HT1080 (cell line): ENCODE measurements at places on chromosomes 5 and 9.

- DNase-seq: no peak
Measured at GRCh38 chr5:138610918-138611677, 35.9 kb upstream of the HSPA9 start.

- DNase-seq: no peak
Measured at GRCh38 chr5:147733075-147733474, 49.5 kb downstream of the JAKMIP2 start.

- peak; percentile 40 for DNase-seq
Measured at GRCh38 chr5:96335873-96336272, 97.2 kb downstream of the PCSK1 start.

- no peak for DNase-seq
Measured at GRCh38 chr5:157286761-157287211, 20.9 kb downstream of the CYFIP2 start.

DNA sequence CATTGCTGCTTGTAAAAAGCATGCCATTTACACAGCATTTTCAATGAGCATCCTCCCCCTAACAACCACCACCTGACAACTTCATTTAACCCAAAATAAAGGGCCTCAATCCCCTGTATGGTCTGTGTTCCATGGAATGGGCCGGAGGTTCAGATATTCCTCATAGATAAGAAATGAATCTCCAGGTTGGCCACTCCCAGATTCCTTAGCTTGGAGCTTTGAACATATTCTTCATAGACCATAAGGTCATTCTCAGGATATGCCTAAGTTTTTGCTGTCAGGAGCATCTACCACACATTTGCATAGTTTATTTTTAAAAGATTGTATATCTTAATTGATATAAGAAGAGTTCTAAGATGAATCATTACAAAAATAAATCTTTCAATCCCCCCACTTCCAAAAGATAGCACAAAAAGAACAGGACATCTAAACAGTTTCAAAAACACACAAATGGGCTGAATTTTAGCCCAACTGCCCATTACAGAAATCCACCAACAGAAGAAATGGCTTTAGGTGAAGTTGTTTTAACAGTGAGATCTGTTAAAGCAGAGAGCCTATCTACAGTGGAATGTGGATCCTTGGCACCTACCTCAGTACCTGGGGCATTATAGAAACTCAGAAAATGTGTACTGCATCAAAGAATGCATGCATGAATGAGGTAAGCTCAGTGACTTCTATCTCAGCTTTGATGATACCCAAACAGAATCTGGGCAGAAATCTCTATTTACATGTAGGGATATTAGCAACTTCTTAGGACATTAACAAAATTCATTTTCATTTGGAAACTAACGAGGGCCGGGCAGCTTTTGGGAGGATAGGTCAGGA lies 179.8 kb downstream of the SEC61B start:
- DNase-seq: no peak

- no peak for DNase-seq
Measured at GRCh38 chr9:14662060-14662453, 31.2 kb downstream of the ZDHHC21 start.

GRCh38 chr9:112007575-112008240 lies 111.1 kb downstream of the UGCG start:
- no peak for DNase-seq

- DNase-seq: no peak
Measured at GRCh38 chr5:10202089-10202910, 47.4 kb downstream of the ATPSCKMT start.

DNA sequence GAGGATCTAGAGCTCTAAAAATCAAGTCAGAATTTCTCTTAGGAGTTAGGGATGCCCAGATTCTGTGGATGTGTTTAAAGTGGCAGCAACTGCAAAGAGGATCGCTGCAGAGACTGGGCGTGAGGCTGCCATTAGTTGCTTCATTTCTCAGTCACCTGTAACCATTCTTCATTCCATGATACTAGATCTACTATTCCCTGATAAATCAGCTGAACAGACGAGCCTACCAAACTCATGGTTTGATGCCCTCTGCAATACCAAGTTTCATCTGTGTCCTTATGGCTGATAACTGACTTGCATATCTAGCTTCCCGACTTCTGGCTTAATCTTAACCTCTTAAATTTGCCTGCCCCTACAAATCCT lies 33.3 kb downstream of the UBE2R2 start:
- no peak for DNase-seq

DNA sequence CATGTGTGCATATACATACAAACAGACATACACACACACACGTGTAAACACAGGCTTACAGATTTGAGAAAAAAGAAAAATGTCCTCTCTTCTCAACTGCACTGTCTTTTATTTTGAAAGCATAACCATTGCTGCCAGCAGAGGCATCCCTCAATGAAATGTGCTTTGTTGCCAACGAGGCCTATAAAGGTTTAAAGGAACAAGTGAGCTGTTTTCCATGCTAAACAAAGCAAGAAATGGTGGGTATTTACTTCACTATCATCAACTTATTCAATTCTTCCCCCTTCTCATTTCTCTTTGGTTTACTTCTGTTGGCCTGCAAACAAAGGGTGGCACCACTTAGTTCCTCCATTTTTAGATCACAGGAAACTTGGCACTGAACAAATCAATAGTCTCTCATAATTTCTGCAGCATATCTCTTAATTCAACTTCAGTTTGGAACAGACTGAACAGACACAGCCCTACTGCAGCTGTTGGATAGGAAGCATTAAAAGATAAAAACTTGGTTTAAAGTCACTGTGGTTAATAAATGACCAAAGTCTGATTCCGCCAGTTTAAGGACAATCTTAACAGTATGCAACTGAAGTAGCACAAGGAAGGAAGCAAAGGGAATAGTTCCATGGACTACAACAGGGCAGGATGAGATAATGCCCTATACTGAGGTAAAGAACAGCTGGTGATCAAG lies 21.7 kb downstream of the TTC33 start:
- DNase-seq: no peak

DNA sequence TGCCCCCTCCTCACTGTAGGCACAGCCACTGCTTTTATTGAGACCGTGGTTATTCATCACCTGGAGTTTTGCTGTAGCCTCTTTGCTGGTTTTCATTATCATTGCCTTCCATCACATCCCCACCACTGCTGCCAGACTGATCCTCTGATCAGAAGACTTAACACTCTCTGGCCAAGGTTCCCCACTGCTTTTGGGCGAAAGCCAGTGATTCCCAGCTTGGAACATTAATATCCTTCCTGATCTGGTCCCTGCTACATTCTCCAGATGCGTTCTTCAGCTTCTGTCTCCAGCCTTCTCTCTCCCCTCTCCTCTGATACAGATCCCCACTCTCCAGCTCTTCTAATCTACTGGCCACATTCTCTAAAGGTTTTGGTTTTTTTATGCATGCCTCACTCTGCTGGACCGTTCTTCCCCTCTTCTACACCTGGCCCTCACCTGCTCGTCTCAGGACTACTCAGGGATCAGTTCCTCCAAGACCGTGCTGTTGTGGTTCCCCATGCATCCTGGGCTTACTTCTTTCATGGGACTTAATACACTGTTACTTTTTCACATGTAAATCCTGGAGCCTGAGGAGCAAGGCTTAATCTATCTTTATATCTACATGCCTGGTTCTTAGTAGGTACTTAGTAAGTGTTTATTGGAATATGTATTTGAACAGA lies 115.0 kb downstream of the PRKACG start:
- DNase-seq: no peak

GRCh38 chr5:168847511-168848073 lies 268.4 kb upstream of the PANK3 start:
- DNase-seq: no peak

DNA sequence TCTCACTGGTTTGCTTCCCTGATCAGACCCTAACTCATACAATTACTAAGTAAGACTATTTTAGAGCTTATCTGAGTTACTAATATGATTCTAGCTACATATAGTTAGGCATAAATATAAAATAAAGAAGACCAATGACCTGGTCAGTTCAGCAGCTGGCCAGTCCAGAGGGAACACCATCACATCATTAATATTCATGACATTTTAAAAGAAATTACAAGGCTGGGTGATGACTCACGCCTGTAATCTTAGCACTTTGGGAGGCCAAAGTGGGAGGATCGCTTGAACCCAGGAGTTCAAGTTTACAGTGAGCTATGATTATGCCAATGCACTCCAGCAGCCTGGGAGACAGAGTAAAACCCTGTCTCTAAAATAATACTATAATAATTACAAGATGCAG lies 37.0 kb upstream of the CDC42SE2 start:
- no peak for DNase-seq

DNA sequence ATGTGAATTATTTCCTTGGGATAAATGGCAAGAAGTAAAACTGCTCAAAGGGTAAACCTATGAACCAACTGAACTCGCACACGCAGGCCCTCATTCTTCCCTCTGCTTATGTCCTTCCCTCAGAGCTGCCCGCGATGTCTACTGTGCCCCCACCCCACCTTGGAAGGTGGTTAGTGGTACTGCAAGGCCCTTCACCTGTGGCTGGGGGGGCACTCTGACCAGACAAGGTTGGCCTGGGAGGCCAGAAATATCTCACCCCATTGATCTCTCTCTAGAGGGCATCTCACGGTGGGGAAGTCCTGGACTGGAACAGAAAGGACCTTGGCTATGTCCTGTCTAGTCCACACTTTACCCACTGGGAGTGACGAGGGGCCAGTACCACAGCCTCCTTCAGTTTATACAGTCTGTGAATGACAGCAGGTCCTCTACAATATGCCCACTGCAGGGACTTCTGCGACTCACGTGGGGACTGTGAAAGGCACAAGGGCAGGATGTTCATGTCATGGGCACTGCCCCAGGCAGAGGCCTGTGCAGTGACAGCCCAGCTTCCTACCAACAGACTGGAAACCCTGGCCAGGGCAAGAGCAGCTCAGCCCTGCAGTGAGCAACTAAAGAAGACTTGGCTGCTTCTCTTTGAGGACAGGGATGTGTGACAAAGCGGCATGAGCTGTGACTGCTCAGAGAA lies 56.8 kb upstream of the SYNPO start:
- no peak for DNase-seq
